ENCODE measurements at places on chromosomes 3 and 15.

DNA sequence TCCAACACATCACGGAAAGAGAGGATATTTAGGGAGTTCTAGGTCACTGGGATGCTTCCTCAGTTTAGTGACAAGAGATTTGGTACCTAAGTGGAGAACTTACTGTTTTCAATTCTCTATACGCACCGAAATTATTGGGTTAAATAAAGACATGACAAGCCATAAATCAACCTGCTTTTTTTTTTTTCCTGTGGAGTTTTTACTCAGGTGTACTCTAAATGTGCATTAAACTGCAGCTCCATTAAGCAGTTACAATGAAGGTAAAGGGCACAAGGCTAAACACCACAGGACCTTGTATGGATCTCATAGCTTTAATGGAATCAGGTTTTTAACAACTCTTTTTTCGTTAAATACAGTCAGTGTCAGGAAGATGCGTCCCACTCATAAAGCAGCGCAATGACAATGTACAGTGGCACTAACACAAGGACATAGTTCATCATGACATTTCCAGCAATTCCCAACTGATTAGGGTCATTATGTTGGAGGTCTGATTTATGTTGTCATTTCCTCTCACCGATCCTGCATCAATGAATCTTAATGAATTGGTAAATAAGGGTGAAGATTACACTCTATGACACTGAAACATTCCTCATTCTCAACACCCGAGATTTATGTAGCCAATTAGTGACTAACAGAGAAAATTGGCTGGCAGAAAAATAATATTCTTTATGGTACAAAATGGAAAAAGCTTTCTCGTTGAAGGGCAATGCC lies 355.2 kb downstream of the FOXP1 start:
- no peak for DNase-seq

DNA sequence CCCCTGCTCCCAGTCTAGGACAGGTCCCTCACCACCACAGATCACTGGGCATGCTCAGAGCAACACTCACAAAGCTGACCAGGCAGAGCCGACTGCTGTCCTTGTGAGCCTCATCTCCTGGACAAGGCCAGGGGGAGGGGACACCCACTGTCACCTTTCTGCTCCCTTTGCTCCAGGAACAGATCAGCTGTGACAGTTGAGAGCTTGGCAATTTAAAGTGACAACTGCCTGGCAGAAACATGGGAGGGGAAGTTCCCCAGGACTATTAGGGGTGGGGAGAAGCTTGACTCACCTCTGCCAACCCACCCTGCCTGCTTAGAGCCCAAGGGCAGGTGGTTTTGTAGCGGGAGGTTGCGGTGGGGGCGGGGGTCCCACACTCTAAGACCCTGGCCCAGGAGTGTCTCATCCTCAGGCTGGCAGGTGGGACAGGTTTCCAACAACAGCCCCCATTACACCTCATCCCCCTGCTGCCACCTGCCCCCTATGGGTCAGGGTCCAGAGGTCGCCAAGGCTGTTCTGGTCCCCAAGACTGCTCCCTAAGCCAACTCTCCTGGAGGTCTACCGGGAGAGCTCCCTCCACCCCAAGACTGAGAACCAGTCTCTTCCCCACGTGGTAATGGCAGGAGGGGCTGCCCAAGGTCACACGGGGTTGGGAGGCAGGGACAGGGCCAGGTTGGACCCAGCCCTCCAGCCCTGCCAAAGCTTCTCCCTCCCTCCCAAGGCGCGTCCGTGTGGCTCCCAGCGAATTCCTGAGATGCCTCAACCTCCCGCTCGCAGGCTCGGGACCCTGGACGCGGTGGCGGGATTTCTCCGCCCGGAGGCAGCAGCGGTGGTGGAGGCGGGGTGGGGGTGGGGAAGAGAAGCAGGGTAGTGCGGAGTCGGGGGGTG lies 80.4 kb downstream of the IQSEC1 start:
- peak; percentile 40 for DNase-seq

DNA sequence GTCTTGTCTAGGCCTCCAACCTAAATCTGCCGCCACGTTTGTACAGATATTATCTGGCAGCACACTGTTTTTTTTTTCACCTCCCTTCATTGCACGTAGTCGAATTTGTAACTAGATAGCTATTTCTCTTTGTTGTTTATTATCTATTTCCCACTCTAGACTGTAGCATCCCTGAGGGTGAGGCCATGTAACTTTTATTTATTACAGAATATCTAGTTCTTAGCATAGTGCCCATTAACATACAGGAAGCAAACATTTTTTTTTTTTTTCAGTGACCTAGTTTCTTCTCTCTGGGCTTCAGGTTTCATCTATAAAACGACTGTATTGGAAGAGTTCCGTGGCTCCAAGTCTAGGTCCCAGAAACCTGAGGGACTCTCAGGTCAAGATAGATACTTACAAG lies 354.3 kb downstream of the FGF12 start:
- no peak for DNase-seq

GRCh38 chr15:69548395-69549180 lies 96.0 kb downstream of the RPLP1 start:
- no peak for DNase-seq

GRCh38 chr3:66606868-66607267 lies 106.0 kb upstream of the LRIG1 start:
- no peak for DNase-seq

DNA sequence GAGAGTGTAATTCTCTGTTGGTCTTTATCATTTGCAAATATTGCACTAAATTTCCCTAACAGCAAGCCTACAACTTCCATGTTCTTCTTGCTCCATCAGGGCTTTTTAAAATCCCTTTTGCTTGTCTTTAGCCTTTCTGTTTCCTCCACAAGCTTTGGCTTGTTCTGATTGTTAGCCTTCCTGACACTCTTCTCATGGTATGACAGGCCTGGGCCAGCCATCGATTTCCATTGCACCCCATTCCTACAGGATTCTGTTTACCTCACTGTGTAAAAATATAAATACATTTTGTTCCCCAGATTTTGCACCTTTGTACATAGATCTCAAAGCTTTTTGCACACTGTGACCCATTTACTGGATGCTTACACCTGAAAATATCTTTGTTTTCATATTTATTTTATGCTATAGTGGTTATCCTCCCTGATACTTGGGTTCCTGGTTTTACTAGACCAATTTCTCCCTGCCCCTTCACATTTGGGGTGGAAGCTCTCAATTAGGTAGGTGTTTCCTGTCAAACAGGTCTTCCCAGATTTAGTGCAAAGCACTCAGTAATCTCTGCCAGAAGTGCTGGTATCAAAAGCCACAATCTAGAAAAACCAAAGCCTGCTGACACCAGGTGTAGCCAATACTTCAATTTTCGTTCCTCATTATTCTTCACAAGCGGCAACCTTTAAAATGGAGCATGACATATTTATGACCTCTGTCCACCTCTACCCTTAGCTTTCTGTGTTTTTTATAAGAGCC lies 57.9 kb upstream of the PPP2R3A start:
- no peak for DNase-seq

GRCh38 chr3:148075771-148076716 lies 621.7 kb upstream of the AGTR1 start:
- DNase-seq, result no peak

- no peak for DNase-seq
Measured at GRCh38 chr3:36546226-36546625, 165.9 kb downstream of the STAC start.

DNA sequence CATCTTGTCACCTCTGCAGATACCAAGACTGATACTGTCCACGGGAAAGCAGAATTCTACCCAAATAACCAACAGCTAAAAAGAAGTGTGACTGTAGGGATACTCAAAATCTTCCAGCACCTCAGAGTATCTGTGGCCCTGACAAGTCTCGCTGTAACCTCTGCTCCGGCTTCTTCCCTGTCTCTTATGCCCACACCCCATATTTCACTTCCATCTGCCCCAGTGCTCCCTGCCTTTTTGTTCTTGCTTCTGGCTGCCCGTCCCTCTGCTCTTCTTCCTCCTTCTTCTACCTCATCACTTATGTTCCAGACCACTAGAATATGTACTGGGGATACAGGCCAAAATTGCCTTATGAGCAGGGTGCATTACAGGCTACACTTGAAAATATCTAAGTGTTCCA lies 45.4 kb downstream of the CRTAP start:
- DNase-seq, result no peak

DNA sequence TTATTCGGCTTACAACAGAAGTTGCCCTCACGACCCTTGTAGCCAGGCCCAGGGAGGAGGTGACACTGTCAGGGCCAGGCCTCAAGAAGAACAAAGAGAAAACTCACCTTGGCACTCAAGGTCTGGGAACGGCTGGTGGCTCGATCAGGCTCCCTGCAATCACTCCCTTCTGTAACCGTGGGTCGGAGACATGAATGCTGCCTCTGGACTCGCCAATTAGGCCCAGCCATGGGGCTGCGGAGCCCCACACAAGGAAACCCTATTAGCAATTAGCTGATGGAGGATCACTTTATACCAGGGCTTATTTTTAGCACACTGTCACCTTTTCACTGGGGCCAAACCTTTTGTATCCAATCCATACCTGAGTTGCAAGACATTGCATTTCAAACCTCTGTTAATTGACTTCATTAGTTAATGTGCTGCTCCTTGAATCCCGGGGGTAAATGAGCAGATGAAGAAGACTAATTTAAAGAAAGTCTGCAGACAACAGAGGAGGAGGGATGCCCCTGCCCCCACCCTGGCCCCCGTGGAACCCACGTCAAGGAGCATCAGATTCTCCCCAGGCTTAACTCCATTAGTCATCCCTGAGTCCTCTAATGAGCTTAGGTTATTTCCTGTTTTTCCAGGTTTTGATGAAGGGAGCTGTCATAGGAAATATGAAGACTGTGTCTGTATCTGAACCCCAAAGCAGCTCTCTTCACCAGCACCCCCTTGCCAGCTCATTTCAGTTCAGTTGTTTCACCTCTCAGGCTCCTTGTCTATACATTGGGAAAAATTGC lies 255.3 kb downstream of the RORA start:
- no peak for DNase-seq

DNA sequence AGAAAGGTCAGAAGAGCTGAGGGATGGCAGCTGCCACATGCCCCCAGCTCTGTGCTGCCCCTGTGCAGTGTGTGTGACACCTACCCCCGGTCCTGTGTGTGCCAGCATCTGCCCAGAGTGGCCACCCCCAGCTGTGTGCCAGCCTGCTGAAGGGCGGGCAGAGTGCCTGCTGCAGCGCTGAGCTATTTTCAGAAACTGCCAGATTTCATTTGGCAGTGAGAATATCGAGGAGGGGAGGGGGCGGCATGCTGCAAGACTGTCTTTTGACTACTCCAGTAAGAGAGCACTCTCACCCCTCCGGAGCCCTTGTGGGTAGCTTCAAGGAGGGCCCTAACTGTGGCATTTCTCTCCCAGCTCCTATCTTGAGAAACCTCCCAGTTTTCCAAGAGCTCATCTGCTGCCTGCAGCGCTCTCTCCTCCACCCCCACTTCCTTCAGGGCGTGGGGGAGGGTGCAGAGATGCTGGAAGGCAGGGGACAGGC lies 25.2 kb upstream of the DOCK3 start:
- no peak for DNase-seq

DNA sequence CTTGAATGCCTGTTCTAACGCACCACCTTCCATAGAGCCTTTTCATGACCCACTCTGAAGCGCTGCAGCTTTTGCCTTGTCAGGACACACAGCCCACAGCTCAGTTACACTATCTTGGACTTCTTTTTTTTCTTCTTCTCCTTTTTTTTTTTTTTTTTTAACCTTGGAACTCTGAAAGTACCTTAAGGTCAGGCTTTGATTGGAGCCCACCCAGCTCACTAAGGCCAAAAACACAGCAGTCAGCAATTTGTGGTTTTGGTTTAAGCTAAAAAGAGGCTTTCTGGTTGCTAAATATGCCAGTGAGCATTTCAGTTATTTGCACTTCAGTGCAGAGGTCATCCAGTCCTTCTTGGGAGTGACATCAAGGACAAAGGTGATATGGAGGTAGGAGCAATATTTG lies 1.7 kb downstream of the SLC25A20 start:
- no peak for DNase-seq

GRCh38 chr3:45283471-45283870 lies 57.4 kb upstream of the TMEM158 start:
- DNase-seq, result no peak

DNA sequence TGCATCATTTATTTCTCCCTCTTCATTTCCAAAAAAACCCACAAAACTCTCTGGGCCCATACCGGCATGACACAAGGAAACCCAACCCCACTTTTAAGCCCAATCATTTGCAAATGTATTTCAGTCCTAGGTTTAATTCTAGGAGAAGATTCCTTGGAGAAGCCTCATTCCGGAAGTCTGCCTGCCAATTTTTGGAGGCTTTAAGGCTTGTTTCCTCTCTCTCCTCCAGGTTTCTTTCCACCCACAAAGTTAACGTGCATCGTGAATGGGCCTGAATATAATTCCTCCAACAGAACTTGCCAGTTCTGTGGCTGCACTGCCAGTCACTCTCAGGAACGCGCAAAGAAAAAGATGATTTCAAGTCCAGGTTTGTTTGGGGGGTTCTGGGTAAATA lies 69.9 kb upstream of the FOXP1 start:
- no peak for DNase-seq

- no peak for DNase-seq
Measured at GRCh38 chr15:81189583-81190283, 6.9 kb upstream of the IL16 start.

DNA sequence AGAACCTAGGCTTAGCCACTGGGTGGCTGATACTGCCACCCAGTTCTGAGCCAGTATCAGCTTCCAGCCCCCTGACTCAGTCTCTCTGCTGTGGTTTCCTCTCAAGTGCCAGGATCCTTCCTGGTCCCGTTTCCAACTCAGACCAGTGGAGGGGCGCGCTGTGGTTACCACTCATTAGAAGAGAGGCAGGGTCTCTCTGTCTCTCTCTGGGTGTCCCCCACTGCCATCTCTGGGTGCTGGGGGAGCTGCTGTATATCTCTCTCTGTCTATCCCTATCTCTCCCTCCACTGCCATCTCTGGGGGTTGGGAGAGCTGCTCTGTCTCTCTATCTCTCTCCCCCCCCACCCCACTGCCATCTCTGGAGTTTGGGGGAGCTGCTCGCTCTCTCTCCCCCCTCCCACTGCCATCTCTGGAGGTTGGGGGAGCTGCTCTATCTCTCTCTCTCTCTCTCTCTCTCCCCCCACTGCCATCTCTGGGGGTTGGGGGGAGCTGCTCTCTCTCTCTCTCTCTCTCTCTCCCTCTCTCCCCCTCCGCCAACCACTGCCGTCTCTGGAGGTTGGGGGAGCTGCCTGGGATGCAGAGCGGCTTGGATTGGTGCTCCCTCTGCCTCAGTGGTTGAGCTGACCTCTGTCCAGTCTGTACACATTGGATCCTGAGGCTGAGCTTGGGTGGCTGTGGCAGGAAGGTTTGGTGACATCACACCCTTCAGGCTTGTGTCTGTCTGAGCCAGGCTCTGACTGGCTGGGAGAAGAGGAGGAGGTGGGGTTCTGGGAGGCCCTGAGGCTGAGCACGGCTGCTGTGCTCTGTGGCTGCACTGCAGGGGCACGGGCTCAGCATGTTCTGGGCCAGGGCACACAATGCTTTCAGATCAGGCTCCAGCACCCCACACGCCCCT lies 98.9 kb downstream of the APBA2 start:
- DNase-seq, result no peak

Data from iPS DF 19.7 (cell line).